NCI-H2171 treated with DMSO at 0.1 percent for 48 hours (cell line): ENCODE measurements at places on chromosomes 5 and 9.

GRCh38 chr5:73135021-73135420 lies 14.6 kb downstream of the TMEM171 start:
- DNase-seq, result no peak

DNA sequence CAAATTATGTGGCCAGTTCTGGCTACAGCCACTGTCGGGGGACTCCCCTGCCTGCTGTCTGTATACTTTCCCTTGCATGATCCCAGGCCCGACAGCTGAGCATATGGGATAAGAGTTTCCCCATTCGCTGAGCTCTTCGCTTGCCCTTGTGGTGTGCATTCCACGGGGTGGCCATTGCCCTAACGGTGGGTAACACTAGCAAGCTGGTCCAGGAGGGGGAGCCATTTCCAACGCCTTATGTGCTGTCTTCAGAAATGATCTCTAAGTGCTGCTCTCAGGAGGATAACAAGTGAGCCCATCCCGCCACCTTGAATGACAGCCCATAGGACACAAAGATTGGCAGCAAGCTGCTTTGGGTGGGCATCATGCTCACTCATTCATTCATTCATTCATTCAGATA lies 190.9 kb downstream of the FSTL4 start:
- no peak for DNase-seq

DNA sequence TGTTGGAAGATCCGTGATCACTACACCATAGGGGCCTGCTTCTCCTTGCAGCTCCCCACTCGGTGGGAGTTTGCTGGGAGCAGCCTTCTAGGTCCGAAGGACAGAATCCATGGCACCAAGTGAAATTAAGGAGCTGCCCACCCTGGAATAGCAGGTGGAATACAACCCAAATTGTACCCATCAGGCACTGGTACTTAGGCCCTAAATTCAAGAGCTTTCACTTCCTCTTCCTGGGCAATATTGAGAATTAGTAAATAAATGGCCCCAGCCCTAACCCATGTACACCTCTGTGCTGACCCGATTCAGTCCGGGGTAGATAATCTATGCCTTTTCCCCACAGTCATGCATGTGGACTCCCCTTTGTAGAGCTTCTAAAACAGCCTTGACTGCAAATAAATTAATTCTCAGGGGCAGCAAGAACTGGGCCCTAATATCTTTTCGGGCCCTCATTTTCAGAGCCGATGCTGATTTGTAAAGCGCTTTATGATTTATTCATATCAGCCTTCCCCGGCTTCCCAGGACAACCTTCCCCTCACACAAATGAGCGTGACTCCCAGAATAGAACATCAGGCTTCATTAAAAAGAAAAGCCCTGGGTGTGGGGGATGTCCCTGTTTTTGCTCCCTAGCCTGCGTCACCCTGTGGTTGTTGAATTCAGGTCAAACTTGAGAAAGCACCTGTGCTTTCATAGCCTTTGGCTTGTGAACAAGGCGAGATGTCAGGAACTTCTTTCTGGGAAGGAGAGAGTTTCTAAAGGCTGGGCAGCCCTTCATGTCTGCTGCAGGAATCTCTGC lies 126.1 kb upstream of the TBC1D2 start:
- DNase-seq, result no peak

DNA sequence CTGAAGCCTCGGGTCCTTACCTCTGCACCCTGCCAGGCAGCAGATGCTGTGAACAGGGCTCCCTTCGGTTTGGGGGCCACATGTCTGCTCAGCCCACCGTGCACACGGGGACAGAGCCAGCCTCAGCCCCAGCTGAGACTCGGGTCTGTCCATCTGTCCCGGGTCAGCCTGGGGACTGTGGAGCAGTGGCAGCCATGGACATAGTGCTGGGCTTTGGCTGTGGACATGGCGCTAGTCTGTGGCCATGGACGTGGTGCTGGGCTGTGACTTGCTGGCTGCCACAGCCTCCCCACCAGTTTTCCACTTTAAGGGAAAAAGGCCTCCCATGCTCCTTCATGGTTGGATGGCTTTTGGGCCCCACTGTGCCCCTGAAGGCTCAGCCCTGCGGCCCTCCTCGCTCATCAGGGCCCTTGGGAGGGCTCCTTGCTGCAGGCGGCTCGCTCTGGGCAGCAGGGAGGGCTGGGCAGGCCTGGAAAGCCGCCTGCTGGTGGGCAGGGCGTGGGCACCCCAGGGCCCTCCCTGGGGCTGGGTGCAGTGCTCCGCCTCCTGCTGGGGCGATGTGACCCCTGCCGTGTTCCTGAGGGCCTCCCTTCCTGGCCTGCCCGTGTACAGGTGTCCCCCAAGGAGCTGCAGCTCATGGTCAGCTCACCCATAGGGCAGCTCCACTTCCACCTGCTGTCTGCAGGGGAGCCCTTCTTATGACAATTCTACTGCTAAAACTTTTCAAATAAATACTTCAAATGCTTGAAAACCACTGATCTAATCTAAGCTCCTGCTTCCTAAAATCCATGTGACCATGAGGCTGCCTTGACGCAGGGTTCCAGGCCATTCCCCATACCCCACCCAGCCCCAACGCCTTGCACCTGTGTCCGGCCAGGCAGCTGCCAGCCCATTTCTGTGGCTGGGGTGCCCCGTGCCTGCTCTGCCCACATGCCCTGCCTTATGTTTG lies 112.1 kb upstream of the LMX1B start:
- DNase-seq, result no peak

DNA sequence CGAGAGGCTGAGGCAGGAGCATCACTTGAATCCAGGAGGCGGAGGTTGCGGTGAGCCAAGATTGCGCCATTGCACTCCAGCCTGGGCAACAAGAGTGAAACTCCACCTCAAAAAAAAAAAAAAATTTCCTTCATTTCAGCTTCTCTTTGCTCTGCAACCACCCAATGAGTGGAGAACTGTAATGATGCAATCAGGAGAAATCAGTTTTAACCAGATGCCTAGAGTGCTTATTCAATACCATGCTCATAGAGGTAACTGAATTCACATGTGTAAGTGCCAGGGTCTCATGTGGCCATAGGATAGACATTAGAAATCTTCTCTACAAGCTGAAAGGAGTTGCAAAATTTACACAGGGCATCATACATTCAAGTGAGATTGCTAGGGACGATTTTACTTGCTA lies 70.6 kb downstream of the HMHB1 start:
- no peak for DNase-seq

DNA sequence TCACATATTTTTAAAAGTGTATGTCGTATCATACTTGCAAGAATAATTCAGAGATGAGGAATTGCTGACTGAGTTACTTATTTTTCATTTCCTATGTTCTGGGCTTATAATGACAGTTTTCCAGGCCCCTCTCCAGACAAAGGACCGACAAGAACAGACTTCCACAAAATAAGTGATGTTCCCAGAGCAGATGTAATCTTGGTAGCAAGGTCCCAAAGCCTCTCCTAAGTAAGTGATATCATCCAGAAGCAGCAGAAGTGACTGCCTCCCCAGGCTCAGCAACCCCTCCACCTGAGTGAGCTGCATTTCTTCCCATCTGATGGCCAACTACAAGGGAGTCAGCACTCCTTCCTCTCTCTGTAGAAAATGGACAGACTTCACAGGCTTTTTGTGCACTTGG lies 57.1 kb downstream of the SEMA6A start:
- no peak for DNase-seq

DNA sequence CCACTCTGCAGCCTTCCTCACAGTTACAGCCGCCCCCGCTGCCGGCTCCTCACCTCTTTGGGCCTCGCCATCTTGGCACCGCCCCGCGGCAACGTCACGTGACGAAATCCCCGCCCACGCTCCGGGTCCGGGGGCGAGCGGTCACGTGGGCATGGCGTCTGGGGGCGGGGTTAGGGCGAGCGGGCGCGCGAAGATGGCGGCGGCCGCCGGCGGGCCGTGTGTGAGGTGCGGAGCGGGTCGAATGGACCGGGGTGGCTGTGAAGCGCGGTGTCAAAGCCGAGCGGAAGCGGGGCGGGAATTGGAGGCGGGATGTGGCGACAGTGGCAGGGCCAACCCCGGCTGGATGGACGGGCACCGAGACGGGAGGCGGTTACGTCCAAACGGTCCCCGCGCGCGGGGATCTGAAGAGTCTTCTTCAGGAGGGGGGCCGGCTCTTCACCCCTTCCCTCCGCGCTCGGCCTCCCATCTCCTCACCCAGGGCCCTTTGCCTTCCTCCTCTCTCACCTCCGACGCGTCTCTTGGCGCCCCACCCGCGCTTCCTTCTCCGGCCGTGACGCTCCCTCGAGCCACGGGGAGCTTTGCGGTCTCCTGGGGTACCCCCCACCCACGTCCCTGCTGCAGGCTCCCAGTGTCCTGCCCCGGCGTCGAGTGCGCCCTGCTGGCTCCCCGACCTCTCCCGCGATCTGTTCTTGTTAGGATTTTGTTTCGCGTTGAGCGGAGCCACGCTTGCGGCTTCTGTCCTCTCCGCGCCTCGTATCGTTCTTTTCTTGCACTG lies at the start of the genes DOLK and NUP188:
TSS of gene DOLK (minus strand) at position 77 of the 775 bp plus-strand sequence. CDS start 300 bp downstream, outside the sequence.
TSS of gene NUP188 (plus strand) at position 173 of the 775 bp plus-strand sequence. CDS start at position 194, 21 bp downstream.
- peak; percentile 90 for DNase-seq

- no peak for DNase-seq
These were observed 358.8 kb upstream of the ARRDC3 start for GRCh38 chr5:91741764-91742505.

- DNase-seq, result no peak
These were observed 4.8 kb downstream of the HBEGF start for GRCh38 chr5:140341591-140341990.

DNA sequence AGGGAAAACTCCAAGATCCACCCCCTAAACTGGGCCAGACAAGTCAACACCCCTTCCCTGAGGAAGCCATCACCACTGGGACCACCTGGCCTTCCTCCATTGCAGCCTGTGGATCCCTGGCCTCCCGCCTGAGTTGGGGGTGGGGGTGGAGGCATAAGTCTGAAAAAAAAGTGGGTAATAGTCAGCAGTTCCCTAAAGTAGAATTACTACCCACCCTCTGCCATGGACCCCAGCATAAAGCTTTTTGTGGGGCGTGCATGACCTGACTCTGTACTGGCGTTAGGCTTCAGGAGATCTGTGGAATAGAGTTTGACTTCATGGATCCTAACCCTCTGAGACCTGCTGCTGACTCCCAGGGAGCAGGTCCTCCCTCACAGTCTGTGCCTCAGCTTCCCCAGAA lies 2.0 kb upstream of the CXXC5 start:
- DNase-seq, result no peak
